ENCODE measurements at places on chromosomes 3 and 15.
A peak's percentile ranks its signal among the peaks of the same experiment; 100 is the strongest.

DNA sequence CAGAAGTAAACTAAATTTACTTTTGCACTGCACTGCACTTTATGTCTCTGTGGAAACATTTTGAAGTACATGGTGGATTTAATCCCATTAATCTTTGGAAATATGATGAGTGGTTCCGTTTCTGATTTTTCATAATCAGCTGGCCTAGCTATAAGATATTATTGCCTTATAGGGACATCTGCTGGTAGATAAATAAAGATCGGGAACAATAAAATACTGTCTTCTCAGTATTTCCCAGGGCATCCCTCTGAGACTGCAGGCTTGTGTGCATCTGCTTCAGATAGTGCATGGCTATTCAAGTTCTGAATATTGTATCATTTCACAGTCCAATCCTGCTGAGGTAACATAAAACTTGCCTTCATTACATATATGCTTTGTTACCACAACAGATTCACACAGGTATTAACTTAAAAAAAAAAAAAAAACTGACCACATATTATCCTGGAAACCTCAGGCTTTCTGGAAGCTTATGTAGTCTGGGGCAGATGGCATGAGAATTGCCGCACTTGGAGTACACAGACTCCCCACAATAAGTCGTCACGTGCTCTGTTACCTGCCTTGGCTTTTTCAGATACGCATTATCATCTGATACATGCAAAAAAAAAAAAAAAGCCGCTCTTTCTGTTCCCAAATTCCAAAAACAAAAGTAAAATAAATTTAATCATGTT is 330.8 kb upstream of the AGTR1 start:
- DNase-seq: no peak

- DNase-seq: no peak
Measured at GRCh38 chr3:185929192-185930151, 8.3 kb downstream of the TRA2B start.

- DNase-seq: no peak
Measured at GRCh38 chr15:98801234-98801561, 152.9 kb downstream of the IGF1R start.

DNA sequence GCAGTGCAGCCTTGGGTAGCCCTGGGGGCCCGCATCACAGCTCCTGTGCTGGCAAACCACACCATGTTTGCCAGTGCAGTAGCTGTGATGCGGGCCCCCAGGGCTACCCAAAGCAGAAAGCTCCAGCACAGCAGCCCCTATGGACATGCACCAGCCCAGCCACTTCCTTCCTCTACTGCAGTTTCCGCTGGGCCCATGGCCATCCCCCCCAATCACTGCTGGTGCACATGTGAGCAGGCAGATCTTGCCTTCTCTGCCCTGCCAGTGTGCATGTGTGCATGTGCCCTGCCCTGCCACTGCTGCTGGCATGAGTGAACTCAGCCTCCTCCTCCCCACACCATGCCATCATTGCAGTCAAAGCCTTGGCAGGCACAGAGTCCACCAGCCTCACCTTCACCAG is 20.1 kb upstream of the MINAR1 start:
- DNase-seq: no peak

GRCh38 chr15:91549581-91549980 is 303.9 kb upstream of the SLCO3A1 start:
- DNase-seq: no peak

DNA sequence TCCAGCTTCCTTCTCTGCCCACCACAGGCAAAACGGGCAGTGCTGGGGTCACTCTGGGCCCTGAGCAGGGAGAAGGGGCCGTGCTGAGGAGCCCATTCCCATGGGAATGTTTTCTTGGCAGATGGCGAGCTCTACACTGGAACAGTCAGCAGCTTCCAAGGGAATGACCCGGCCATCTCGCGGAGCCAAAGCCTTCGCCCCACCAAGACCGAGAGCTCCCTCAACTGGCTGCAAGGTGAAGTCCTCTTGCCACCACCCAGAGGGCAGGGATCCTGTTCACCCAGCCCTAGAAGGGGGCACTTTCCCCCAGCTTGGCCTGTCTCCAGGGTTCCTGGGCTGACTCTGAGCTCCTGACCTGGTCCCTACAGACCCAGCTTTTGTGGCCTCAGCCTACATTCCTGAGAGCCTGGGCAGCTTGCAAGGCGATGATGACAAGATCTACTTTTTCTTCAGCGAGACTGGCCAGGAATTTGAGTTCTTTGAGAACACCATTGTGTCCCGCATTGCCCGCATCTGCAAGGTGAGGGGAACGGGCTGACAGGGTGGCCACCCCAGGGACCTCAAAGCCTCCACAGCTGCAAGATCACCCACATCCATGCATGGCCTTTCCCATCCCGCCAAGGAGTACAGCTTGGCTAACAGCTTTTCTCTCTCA is 12.4 kb downstream of the CIB1 start:
- DNase-seq: peak; percentile 75

DNA sequence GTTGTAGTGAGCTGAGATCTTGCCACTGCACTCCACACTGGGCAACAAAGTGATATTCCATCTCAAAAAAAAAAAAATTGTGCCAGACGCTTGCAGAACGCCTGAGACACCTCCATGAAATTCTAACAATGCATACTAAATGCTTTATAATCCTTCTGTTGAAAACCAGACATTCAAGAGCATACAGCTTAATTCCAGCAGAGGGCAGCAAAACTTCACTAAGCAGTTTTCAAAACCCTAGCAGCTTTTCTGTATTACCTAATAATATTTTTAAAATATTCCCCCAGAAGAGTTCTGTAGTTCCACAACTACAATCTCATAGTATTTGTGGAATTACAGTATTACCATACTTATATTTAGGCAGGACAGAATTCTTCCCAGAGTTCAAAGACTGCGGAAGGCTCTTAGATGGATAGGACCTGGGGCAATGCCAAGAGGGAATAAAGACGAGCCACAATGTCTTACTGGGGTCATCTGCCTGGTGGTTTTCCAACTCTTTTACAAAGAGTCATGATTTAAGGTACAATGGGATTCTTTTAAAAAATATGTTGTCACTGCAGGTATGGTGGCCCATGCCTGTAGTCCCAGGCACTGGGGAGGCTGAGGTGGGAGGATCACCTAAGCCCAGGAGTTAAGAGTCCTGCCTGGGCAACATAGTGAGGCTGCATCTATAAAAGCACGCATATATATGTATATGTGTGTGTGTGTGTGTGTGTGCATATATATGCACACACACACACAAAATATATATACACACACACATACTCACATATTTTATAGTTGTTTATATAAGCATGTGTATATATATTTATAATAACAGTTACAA is 19.6 kb upstream of the TASOR start:
- DNase-seq: no peak

- DNase-seq: no peak
Measured at GRCh38 chr3:17573396-17573795, 169.0 kb downstream of the TBC1D5 start.

- no peak for DNase-seq
Measured at GRCh38 chr15:82140886-82141285, 95.1 kb upstream of the MEX3B start.

DNA sequence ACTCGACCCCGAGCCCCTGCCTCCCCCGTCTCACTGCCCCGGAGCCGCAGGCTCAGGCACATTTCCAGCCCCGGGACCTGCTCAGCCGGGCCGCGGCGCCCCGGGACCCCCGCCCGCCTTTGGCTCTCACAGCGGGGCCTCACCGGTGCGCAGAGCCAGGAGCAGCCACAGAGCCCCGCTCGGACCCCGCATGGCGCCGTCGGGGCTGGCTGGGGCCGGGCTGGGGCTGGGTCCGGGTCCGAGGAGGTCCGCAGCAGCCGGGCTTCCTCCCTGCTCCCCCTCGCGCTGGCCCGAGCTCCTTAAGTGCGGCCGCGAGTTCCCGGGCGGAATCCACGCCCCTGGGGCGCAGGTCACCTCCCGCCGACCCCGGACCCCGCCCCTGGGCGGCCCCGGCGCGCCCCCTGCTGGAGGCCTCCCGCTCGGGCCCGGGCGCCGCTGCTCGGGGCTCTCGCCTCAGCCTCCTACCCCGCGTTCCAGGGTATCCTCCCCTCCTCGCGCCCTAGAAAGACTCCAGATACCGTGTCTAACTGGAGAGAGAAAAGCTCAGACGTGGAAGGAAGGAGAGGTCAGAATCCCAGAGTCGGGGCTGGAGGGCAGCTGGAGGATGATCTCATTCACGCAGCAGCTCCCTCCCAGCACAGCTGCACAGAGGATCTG is at the start of gene MELTF:
Gene MELTF, minus strand, starts transcription at position 307 of the 657 bp plus-strand sequence. Its CDS starts 115 bp downstream, at position 192.
- peak; percentile 82 for DNase-seq

DNA sequence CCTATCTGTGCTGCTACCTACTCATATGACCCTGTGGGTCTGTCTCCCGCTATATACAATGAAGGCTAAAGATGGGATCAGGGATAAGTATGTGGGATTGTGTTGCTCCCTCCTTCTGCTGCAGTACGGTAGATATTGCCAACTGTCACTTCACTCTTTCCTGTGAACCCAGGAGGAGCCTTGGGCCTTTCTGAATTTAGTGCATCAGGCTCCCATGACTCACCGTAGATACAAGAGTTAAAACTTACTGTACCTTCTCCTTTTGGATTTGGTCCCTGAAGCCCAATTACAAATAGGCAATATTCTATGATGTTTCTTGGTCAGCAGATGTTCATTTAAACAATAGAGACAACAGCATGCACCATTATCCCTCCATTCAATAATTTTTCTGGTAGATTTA is 27.4 kb downstream of the MITF start:
- no peak for DNase-seq

DNA sequence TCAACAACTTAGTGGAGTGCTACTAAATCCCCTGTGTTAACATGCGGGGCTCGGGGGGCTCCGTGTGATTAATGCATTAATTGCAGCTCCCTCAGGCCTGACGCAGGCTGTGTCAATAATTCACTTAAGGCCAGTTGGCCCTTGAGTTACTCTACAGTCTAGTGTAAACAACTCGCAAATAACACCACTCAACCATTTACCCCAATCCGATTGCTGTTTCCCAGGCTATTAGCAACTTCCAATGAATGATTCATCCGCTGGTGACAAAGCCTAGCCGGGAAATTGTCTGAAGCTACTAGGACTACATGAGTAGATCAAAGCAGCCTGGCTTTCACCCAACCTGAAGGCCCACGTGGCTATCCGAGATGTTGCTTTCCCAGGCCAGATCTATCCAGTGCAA is 121.3 kb upstream of the SOX14 start:
- no peak for DNase-seq

GRCh38 chr15:87746333-87746732 is 510.2 kb downstream of the NTRK3 start:
- no peak for DNase-seq

GRCh38 chr3:151576511-151577137 is 115.8 kb upstream of the IGSF10 start:
- DNase-seq: no peak

DNA sequence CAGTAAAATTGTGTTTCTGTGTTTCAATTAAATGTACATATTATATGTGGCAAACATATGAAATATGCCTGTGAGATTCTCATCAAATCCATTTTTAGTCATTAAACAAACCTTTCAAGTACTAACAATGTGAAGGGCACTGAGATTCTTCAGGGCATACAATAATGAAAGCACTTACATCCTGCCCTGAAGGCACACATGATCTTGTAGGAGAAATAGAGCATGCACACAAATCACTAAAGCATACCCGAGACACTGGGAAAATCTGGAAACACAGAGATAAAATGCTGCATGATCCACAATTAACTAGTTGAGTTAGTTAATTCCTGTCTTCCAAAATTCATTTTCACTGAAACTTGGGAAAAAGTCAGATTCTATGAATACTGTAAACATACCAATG is 810.5 kb upstream of the NECTIN3 start:
- DNase-seq: no peak

DNA sequence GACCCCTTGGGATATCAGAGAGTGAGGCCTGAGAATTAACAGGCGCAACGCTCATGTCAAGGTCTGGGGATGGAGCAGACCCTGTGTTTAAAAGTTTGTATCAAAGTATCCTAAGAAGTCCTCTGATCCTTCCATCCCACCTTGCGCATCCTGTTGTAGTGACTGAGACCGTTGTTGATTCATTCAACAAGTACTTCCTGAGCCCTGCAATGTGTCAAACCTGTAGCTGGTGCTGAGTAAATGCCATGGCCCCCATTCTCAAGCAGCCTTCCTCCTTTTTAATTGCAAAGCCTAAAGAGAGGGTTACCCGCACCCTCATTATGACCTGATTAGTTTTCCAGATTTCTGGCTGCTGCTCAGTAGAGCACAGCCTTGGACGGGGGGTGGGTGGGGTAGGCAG is 46.4 kb downstream of the RPLP1 start:
- no peak for DNase-seq

Measured in lower lobe of right lung (tissue), 2 donors.